ENCODE measurements at places on chromosomes 5 and 9.

DNA sequence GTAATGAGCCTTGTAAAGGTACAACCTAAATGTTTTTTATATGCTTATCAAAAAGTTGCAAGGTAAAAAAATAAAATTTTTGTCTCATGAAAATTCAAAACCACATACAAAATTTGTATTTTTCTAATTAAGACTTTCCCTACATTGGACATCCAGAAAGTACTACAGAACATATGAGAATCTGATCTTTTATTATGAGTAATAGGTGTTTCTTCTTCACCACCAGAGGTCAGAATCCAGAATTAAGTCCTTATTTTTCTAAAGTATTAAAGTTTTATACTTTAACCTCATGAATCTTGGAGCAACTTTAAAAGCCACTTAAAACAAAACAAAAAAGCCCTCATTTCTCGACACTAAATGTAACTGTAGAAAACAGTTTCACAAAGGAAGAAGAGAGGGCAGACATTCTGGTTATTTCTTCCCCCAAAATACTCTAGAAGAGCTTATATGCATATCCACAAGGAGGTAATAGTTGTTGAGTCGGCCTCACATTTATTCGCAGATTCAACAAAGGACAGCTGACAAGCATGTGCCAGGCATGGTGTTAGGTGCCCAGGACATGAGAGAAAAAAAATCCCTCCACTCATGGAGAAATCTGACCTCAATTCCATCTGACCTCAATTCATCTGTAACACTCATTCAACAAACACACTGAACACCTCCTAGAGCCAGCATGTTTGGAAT lies 69.3 kb downstream of the MLLT3 start:
- no peak for DNase-seq

DNA sequence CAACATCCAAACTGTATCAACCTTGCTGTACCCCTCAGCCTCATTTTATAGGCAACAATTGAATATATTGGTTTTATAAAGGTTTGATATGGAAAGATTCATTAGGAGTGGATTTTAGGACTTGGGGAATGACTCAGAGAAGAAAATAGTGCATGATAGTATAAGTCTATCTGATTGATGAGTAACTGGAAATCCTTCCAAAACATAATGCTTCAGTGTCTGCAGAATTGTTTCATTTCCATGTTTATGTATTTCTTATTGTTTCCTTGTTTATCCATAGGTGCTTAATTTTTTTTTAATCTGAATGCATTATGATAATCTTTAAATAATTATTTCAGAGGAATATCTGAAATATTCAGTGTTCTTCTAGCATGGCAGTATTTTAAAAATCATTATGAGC lies 12.6 kb downstream of the JAK2 start:
- no peak for DNase-seq

DNA sequence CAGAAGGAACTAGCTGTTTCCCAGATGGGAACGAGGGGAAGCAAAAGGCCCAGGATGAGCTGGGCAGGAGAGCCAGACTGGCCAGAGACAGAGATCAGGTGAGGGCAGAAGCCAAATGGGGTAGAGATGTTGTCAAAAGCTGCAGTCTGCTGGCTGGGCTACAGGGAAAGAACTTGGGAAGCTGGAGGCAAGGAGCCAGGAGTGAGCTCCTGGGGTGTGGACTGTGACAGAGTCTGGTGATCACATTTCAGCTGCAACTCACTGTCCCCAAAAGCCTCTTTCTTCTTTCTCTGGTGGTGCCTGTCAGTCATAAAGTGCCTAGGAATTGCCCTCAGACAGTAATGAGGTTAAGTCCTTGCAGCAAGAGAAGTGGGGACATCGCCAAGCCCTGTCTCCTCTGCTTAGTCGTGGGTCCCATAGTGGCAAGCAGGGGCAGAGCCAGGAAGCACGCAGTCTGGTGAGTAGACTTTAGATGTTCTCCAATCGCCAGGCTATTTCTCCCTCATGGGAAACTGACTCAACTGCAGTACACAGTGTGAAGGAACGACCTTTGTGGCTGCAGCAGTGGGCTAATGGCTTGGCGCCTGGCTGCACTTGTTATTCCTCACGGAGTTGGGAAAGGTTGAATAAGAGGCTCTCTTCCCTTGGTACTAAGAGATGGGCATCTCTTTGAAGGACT lies 2.5 kb upstream of the FSD1L start:
- DNase-seq = no peak

GRCh38 chr5:2867373-2867933 lies 116.0 kb upstream of the IRX2 start:
- DNase-seq = no peak

Data from suprapubic skin (tissue), 4 donors.